ENCODE measurements at places on chromosomes 4 and X.

GRCh38 chr4:102598086-102598761 is 97.1 kb downstream of the NFKB1 start:
- DNase-seq: no peak

DNA sequence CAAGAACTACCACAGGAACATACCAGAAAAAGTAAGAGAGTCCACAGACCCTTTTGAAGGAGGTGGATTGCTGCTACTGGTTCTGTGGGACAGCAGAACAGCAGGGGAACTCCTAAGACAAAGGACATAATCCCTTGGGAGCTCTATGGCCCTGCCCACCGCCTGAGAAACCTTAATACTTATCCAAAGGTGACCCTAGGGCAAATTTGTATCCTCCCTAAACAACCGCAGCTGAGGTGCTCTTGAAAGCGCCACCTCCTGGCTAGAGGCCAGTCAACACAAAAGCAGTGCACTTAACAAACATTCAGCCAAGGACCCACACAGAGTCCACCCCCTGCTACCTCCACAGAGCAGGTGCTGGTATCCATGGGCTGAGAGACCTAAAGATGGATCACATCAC is 136.8 kb downstream of the ADAM29 start:
- no peak for DNase-seq

DNA sequence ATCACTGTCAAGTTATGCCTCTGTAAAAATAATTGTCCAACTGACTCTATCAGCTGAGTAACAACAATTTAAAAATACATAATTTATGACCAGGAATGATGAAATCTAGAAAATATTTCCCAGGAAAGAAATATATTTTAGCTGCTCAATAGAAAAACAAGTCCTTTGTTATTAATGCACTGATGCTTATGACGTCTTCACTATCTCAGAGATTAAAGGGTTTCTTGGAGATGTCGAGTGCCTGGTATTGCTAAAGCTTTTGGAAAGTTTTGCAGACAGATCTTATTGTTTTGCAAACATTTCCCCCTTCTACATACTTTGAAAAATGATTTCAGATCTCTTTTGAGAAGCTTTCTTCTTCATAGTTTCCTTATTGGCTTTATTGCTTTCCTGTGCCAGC is 154.6 kb upstream of the RPS6KA3 start:
- no peak for DNase-seq

GRCh38 chrX:21638311-21638710 is 19.8 kb downstream of the KLHL34 start:
- no peak for DNase-seq

DNA sequence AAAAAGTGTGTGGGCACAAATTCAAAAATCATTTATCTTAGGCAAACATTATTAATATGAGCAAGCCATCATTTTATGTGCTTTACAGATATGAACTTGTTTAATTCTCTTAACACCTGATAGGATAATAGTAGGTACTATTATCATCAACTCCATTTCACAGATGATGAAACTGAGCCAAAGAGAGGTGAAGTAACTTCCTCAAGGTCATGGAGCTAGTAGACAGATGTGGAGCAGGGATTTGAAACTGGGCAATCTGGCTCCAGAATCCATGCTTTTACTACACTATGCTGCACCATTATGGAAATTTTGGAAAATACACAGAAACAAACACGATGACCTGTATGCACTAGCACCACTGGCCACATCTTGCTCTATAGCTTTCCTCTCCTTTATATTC is 1.0 kb upstream of the PIN4 start:
- no peak for DNase-seq

DNA sequence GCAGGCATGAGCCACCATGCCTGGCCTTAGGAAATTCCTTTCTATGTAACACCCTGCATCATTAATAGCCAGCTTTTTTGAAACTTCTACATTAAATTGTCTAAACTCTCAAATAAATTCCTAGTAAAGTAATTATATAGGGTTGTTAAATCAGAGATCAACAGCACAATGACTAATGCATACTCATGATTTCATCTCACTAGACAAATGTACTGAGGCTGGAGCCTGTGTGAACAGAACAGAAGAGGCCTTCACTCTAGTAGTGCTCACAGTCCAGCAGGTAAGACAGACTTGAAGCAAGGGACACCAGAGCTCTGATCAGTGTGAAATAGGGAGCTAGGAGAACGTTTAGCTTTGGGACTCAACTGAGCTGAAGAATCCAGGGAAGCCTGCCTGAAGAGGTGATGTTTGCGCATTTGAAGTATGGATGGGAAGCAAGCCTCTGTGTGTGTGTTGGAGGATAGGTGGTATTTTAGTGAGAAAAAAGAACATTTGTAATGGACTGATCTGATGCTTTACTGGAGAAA is 3.9 kb downstream of the ZFP42 start:
- no peak for DNase-seq

GRCh38 chr4:20624793-20625374 is 75.4 kb upstream of the PACRGL start:
- no peak for DNase-seq

DNA sequence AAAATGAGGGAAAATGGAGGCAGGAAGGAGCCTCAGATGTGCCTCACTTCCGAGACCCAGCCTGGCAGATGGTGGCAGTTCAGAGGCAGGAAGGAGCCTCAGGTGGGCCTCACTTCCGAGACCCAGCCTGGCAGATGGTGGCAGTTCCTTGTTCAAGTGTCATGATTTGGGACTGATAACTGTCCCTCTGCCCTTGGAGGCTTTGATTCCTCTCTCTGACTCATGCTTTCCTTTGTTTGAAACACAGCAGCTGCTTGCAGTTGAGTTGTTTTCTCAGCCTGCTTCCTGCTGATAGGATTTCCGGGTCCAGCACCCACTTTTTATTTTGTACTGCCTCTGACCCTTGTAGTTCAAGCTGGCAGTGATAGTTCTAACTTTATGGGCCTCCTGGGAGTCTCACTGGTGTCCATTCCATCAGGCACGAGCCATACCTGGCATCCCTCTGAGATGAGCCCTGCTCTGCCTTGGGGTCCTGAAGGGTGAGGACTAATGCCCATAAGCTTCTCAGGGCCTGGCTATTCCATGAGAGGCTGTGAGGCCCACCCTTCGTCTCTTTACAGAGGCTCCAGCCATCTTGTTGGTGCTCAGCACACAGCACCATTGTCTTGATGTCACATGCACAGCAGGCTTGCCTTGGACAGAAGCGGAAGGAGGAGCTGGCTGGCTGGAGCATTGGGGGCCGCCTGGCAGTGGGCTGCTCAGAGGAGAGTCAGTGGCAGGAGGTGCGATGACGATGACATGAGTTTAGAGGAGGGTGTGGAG is 13.0 kb downstream of the RGS12 start:
- peak; percentile 73 for DNase-seq

DNA sequence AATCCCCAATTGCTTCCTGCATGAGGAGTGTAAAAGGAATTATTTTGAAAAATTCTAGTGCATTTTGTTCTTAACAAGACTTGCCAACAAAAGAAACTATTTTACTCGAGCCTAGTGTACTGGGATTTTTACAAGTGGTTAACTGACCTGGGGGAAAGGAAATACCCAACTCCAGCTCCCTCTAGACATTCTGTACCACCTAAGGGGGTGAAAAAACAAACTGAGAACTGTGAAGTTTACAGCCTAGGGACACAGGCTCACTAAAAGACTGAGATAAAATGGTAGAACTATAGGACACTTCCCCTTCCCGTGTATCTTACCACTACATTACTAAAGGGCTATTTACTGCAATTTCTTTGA is 2.6 kb upstream of the ADH5 start:
- no peak for DNase-seq

DNA sequence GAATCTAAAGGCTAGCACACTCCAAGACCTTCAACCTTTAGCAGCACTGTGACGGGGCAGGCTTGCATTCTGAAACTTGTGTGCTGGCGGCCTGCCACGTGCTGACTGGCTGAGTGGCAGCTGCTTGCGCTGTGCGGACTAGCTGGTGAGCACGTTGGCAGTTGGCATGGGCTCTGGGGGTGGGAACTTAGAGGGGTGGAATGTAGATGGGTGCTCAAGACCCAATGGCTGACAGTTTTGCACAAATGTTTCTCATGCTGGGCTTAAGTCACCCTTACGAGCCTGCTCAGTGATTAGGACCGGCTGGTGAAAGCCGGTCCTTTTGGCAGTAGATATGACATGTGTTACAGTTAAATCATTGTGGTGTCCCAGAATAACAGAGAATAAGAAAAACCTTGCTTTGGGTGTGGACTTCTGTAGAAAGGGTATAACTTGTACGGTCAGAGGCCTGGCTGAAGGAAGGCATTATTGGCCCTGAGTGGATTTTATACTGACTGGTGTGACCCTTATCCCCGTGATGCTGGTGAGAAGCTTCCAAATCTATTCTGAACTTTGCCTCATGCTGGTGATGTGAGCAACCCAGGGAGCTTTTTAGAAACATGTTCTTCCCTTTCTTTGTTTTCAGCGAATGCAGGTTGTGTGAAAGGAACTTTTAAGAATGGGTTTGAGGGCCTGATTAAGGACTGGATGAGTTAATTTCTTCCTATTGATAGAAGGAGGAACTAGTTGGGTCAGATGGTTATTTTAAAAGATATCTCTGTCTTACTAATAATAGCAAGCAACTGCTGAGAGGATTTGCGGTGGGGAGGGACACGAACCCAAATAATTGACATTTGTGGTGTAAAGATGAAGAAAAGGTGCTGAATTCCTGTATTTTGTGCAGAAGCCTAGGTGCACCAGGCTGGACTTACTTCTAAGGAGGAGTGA is 107.4 kb upstream of the SLC4A4 start:
- peak; percentile 71 for DNase-seq

- DNase-seq: no peak
Measured at GRCh38 chr4:153661215-153661822, 22.8 kb upstream of the TLR2 start.
